ENCODE measurements at places on chromosomes 5 and 9. TPM values are rescaled to one million over a fixed set of nuclear protein-coding genes. Genes with fewer than 3 reads are reported as not detected.

The FCHSD1 gene
- 51.5 TPM for total RNA-seq

The DDX31 gene
- total RNA-seq = 21.1 TPM

The KCNMB1 gene
- 0.22 TPM for total RNA-seq

The NR5A1 gene
- total RNA-seq = 0.25 TPM

The CDC20B gene
- total RNA-seq = 0.16 TPM

The TAF11L10 gene
- total RNA-seq = not detected

The PLPPR1 gene
- 1.2 TPM for total RNA-seq

The DNM1 gene
- 89.2 TPM for total RNA-seq

The PCDHB3 gene
- 21.6 TPM for total RNA-seq

DNA sequence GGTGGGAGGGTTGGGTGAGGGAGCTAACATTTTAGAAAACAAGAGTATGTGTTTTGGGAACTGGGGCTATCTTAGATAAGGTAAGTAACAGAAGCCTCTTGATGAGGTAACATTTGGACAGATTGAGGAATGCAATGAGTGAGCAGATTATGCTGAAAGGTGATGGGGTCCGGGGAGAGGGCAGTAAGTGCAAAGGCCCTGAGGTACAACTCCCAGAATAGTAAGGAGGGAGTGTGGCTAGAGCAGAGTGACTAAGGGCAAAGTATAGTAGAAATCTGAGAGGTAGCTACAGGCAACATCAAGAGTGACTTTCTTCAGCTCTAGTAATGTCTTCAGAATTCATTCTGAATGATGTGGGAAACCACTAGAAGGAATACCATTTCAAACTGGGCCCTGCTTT lies 38.9 kb upstream of the FBXL17 start:
- no peaks in the 10 kb centered on the region for H3K4me1 ChIP-seq
- H3K27ac ChIP-seq = no peak overlapping the region
- no peaks in the 10 kb centered on the region for H3K27me3 ChIP-seq
- H3K36me3 ChIP-seq = no peaks in the 10 kb centered on the region
- DNase-seq = no peak
- H3K4me3 ChIP-seq = no peak overlapping the region

- H3K4me3 ChIP-seq = no peak overlapping the region
- DNase-seq = no peak
- H3K27ac ChIP-seq = no peak overlapping the region
- no peaks in the 10 kb centered on the region for H3K27me3 ChIP-seq
- peaks cover 7% of the 10 kb centered on the region for H3K4me1 ChIP-seq
Observed at GRCh38 chr5:91018712-91019371, 364.3 kb downstream of the ARRDC3 start.

- no peak overlapping the region for H3K27ac ChIP-seq
- no peaks in the 10 kb centered on the region for H3K36me3 ChIP-seq
- H3K4me1 ChIP-seq = peaks cover 11% of the 10 kb centered on the region
- DNase-seq = no peak
- H3K4me3 ChIP-seq = no peak overlapping the region
- no peaks in the 10 kb centered on the region for H3K27me3 ChIP-seq
Observed at GRCh38 chr5:133338504-133339355, 273.6 kb downstream of the FSTL4 start.

DNA sequence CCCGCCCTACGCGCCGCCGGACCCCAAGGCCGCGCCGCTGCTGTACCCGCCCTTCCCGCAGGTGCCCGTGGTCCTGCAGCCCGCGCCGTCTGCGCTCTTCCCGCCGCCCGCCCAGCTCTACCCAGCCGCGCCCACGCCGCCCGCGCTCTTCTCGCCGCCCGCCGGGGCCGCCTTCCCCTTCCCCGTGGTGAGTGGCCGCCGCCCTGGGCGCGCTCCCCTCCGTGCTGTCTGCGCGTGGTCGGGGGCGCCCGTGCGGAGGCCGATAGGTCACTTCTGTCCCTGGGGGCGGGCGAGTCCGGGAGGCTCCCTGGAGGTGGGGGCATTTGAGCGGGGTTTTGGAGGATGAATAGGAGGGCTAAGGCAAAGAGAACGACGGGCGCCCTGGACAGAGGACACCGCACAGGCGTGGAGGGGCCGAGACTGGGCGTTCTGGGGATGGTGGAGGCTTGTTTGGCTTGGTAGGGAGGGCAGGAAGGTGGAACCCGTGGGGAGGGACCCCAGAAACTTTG lies 9.6 kb downstream of the PRRT1B start:
- H3K27ac ChIP-seq = no peak overlapping the region
- H3K4me1 ChIP-seq = no peaks in the 10 kb centered on the region
- peaks cover 51% of the 10 kb centered on the region for H3K27me3 ChIP-seq
- no peak for DNase-seq
- peaks cover 3% of the 10 kb centered on the region for H3K36me3 ChIP-seq
- peak overlapping the region; percentile 43 for H3K4me3 ChIP-seq

GRCh38 chr9:93319301-93319991 lies 132.0 kb upstream of the FAM120A start:
- H3K36me3 ChIP-seq = no peaks in the 10 kb centered on the region
- no peak for DNase-seq
- H3K4me1 ChIP-seq = no peaks in the 10 kb centered on the region
- H3K27me3 ChIP-seq = peaks cover 9% of the 10 kb centered on the region
- no peak overlapping the region for H3K27ac ChIP-seq

DNA sequence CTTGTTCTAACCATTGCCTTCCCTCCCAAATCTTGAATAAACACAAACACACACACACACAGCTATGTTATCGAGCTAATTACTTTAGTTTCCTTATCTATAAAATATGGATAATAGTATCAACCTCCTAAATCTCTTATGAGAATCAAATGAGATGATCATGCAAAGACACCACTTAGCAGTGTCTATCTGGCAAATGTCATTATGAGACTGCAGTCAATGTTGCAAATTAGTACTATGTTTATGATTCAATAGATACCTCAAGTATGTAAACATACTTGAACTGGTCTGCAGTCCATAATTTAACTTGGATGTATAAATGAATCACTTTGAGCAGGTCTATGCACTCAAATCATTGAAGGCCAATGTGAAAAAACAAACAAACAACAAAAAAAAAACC lies 22.2 kb upstream of the ERAP2 start:
- H3K27ac ChIP-seq = no peak overlapping the region
- peaks cover 6% of the 10 kb centered on the region for H3K36me3 ChIP-seq
- no peak for DNase-seq
- no peaks in the 10 kb centered on the region for H3K27me3 ChIP-seq

DNA sequence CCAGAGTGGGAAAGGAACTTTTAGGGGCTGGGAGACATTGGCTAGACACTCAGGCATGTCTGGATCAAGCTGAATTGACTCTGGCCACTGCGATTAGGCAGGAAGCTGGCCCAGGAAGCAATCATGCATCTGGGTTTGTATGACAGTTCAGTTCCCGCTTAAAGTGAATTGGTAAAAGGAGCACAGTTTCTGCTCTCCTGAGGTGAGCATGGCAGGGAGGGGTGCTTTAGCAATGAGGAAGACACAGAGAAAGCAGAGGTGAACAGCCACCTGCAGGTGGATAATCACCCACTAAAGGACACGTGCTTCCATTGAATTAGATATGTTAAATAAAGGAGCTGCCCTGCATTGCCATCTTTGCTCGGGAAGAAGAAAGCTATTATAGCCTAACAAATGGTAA lies 248.1 kb upstream of the MAP3K1 start:
- H3K4me3 ChIP-seq = no peak overlapping the region
- H3K27me3 ChIP-seq = no peaks in the 10 kb centered on the region
- no peak for DNase-seq
- H3K4me1 ChIP-seq = peaks cover 51% of the 10 kb centered on the region
- H3K36me3 ChIP-seq = no peaks in the 10 kb centered on the region
- H3K27ac ChIP-seq = peak overlapping the region; percentile 10

DNA sequence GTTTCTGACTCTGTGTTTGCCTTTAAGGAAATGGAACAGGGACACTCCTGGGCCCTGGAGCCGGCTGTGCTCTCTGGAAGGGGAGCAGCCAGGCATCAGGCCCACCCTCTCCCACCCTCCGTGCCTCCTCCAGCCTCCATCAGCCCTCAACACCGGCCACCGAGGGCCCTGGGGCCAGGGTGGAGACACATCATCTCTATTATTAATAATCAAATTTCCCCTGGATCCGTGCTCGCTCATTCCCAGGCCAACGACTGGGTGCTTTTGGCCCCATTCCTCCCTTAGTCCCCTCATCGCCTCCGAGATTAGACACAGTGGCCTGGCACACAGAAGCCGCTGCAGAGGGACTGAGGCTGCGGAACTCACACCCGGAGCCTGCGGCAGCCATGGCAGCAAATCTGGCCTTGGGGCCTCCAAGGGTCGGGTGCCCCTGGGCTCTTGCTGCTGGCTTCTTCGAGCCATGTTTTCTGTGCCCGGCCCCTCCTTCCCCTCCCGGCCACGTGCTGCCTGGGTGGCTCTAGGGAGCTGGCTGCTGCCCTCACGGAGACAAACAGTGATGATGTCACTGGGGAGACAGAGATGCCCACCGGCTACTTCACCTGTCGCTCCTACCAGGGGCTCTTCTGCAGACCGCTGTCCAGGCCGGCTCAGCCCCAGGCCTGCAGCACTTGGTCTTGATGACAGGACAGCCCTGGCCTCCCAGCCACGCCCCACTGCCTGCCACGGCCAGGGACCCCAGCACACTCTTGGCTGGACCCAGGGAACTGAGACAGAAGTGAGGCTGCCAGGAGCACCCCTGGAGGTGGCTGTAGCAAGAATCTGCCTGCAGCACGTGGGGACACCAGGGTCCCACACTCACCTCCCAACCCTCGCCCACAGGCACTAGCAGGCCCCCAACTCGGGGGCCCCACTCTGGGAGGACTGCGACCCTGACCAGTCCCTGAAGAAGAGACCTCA lies 76.6 kb upstream of the PPP1R26 start:
- H3K36me3 ChIP-seq = no peaks in the 10 kb centered on the region
- no peak overlapping the region for H3K4me3 ChIP-seq
- H3K4me1 ChIP-seq = no peaks in the 10 kb centered on the region

DNA sequence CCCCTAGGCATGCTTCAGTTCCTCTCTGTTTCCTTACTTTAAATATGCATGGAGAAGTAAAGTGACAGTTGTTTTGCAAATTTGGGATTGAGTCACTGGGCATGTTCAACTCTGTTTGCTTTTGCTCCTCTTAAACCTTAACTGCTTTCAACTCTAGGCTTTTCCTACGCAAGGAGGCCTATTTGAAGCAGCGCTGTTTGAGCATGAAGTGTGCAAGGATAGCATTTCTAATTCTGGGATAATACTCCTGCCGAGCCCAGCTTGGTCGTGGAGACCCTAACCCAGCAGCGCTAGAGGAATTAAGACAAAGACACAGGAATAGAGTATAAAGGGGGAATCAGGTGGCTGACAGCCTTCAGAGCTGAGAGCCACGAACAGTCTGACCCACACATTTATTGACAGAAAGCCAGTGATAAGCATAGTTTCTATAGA lies 803.4 kb upstream of the CDH10 start:
- no peaks in the 10 kb centered on the region for H3K27me3 ChIP-seq
- H3K27ac ChIP-seq = peak overlapping the region; percentile 15
- no peak for DNase-seq
- H3K4me1 ChIP-seq = peaks cover 26% of the 10 kb centered on the region

GRCh38 chr5:113804264-113804663 lies 290.8 kb downstream of the YTHDC2 start:
- H3K4me1 ChIP-seq = peaks cover 47% of the 10 kb centered on the region
- H3K4me3 ChIP-seq = no peak overlapping the region
- H3K27me3 ChIP-seq = no peaks in the 10 kb centered on the region
- no peak for DNase-seq

- no peaks in the 10 kb centered on the region for H3K4me1 ChIP-seq
- H3K36me3 ChIP-seq = no peaks in the 10 kb centered on the region
- no peak for DNase-seq
- no peak overlapping the region for H3K4me3 ChIP-seq
- H3K27ac ChIP-seq = no peak overlapping the region
Observed at GRCh38 chr9:79829566-79830302, 258.0 kb downstream of the TLE4 start.

GRCh38 chr9:134064711-134065110 lies 3.1 kb downstream of the BRD3 start:
- H3K27me3 ChIP-seq = peaks cover 11% of the 10 kb centered on the region
- H3K36me3 ChIP-seq = peaks cover 3% of the 10 kb centered on the region
- H3K4me1 ChIP-seq = peaks cover 41% of the 10 kb centered on the region
- H3K4me3 ChIP-seq = peak overlapping the region; percentile 40
- no peak for DNase-seq

DNA sequence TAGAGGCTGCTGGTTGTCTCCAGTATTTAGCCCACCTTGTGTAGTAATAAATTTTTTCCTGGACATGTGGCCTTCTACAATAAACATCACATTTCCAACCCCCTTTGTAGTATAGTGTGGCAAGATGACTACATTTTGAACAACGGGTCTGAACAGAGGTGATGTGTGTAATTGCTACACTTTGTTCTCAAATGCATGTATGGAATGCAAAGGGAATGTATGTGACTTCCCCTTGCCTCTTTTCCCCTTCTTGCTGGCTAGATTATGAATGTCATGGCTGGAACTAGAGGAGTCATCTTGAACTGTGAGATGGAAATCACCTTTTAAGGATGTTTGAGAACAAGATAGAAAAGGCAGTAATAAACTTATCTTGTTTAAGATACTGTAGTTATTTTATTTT lies 54.5 kb downstream of the PRR16 start:
- H3K27me3 ChIP-seq = no peaks in the 10 kb centered on the region
- H3K4me3 ChIP-seq = no peak overlapping the region
- H3K36me3 ChIP-seq = no peaks in the 10 kb centered on the region
- peaks cover 6% of the 10 kb centered on the region for H3K4me1 ChIP-seq
- no peak overlapping the region for H3K27ac ChIP-seq

DNA sequence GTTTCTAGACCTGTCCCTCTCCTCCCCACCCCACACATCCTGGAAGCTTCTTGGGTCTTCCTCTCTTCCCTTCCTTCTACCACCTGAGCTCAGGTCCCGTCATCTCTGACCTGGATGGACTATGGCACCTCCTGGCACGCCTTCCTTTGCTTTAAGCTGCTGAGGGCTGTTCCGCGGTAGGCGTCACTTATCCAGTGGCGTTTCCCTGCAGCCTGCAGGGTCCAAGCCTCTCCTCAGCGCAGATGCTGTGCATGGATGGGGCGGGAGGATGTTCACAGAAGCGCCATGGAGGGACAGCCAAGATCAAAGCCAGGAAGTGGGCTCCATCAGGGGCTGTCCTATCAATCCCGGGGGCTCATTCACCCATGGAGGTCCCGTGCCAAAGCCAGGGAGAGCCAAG lies 23.8 kb upstream of the CNOT6 start:
- peaks cover 17% of the 10 kb centered on the region for H3K27me3 ChIP-seq
- DNase-seq = no peak
- peaks cover 20% of the 10 kb centered on the region for H3K4me1 ChIP-seq
- H3K27ac ChIP-seq = no peak overlapping the region
- no peak overlapping the region for H3K4me3 ChIP-seq

Data from mesothelial cell of epicardium (in vitro differentiated cells).